ENCODE measurements at places on chromosomes 3 and 15. TPM values are rescaled to one million over a fixed set of nuclear protein-coding genes. Genes with fewer than 3 reads are reported as not detected.

- H3K27ac ChIP-seq: no peak overlapping the region
- H3K27me3 ChIP-seq: peaks cover 47% of the 10 kb centered on the region
- peaks cover 8% of the 10 kb centered on the region for H3K4me1 ChIP-seq
Measured at GRCh38 chr15:74830868-74831267, 4.4 kb downstream of the CPLX3 start.

- no peak overlapping the region for H3K27ac ChIP-seq
- H3K4me3 ChIP-seq: no peak overlapping the region
- DNase-seq: no peak
- no peaks in the 10 kb centered on the region for H3K27me3 ChIP-seq
- H3K4me1 ChIP-seq: peaks cover 6% of the 10 kb centered on the region
Measured at GRCh38 chr3:161054860-161055604, 50.1 kb downstream of the B3GALNT1 start.

DNA sequence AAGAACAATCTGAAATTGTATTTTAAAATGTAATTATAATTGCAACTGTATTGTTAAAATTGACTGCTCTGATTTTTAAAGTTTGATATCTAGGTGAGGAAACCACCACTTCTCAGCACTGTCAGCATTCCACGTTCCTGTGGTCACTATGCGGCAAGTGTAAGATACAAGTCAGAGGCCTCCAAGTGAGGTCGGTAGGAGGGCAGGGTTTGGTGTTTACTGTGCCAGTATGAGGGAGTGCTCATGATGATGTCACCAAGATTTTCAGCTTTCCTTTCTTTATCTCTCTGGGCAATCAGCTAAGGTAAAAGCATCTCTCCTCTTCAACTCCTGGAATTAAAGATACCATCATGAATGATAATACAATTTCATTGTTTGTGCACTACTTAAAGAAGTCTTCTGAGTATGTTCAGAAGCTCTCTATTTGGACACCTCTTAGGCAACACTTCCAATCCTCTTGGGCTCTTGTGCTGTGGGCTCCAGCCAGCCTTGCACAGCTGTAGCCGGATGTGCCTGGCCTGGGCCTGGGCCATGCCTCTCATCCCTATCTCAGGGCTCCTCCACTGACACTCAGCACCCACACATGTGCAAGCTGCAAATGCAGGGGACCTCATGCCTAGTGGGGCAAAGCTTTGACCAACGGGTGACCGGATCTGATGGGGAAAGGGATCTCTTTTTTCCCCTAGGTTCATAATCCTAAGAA, 42.9 kb downstream of the CCR3 start:
- H3K27me3 ChIP-seq: no peaks in the 10 kb centered on the region
- H3K27ac ChIP-seq: no peak overlapping the region
- no peaks in the 10 kb centered on the region for H3K4me1 ChIP-seq
- no peak for DNase-seq

DNA sequence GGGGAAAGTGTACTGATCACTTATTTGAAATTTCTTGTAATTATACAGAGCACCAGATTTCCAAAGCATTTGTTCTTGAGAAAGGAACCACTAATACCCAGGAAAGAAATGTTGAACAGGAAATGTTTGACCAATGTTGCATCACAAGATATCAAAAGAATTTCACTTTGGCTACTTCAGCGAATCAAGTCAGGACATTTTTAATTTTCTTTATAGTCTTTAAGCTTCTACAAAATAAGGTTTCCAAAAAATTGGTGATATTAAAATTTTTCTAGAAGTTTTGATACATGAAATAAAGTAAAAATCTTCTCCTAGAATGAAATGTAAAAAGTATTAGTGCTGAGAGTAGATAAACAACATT, 421.9 kb downstream of the MECOM start:
- H3K27me3 ChIP-seq: peaks cover 3% of the 10 kb centered on the region
- peaks cover 43% of the 10 kb centered on the region for H3K4me1 ChIP-seq
- no peaks in the 10 kb centered on the region for H3K36me3 ChIP-seq
- no peak overlapping the region for H3K27ac ChIP-seq
- H3K4me3 ChIP-seq: peak overlapping the region; percentile 71

- no peaks in the 10 kb centered on the region for H3K4me1 ChIP-seq
- no peaks in the 10 kb centered on the region for H3K36me3 ChIP-seq
- H3K27me3 ChIP-seq: no peaks in the 10 kb centered on the region
- no peak for DNase-seq
- H3K27ac ChIP-seq: no peak overlapping the region
Measured at GRCh38 chr3:117557464-117558090, 848.0 kb downstream of the TUSC7 start.

GRCh38 chr3:141129541-141130011, 78.4 kb downstream of the SPSB4 start:
- H3K36me3 ChIP-seq: peaks cover 25% of the 10 kb centered on the region
- H3K4me3 ChIP-seq: no peak overlapping the region
- peaks cover 20% of the 10 kb centered on the region for H3K4me1 ChIP-seq
- H3K27ac ChIP-seq: no peak overlapping the region
- no peak for DNase-seq

DNA sequence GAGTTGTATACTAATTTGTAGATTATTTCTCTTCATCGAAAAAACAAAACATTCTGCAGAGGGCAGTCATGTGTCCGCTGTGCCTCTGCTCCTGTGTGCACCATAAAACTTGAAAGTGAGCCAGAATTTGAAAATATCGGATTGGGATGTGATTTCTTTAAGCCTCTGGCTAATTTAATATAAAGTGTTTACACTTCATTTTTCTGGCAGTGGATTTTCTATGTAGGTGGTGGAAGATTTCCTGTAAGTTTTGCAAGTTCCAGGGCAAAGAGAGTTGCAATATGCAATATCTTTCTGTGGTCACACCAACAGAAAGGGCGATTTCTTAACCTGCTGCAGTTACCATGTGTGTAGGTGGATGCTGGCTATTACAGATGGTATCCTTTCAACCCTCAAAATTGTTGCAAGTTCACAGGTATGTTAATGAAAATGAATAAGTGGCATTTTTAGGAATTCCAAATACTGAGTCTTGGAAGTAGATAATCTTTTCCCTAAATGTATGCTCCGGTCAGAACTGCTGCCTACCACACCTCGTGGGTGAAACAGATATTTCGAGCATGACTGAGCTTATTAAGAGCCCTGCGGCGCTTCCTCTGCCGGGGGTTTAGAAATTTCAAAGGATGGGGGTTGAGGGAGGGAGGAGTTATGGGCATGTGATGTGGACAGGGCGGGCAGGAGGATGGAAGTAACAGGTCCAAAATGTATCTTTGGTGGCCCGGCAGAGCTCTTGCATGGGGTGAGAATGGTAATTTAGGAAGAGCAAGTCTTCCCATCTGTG, 134.0 kb downstream of the PGPEP1L start:
- no peaks in the 10 kb centered on the region for H3K36me3 ChIP-seq
- peak overlapping the region; percentile 1 for H3K27ac ChIP-seq
- DNase-seq: no peak
- H3K4me1 ChIP-seq: peaks cover 38% of the 10 kb centered on the region
- H3K4me3 ChIP-seq: peak overlapping the region; percentile 12

DNA sequence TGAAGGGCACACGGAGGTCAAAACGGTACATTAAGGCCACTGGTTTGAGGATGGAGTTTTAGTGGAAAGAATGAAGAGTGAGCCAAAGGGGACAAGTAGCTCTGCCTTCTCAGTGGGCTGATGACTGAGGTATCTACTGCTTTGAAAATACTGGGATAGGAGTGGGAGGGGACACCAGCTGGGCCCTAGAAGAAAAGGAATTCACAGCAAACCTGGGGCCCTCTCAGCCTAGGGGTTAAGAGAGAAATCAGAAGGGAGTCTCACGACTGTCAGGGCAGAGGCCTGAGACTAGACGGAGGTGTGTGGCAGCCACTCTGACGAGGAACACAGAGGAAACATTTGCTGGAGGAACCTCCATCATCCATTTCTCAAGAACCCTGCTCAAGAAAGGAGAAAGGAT, 75.1 kb downstream of the TNIK start:
- peaks cover 60% of the 10 kb centered on the region for H3K4me1 ChIP-seq
- H3K4me3 ChIP-seq: no peak overlapping the region
- no peaks in the 10 kb centered on the region for H3K27me3 ChIP-seq
- no peak for DNase-seq
- no peaks in the 10 kb centered on the region for H3K36me3 ChIP-seq

DNA sequence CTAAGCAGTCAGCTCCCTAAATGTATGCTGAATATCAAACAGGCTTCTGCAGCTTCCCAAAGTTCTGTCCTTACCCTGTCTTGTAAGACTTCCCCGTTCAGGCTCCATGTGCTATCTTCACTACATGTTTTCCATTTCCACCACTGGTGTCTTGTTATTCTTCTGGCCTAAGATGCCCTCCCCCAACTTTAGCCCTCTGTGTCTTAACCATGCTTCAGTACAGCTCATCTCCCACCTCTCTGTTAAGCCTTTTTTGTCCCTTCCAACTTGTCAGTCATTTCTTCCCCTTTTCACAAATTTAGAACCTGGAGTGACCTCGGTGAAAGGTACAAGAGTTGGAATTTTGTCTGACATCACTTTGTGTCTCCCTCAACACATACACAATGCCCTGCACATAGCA, 151.7 kb upstream of the TBL1XR1 start:
- H3K27me3 ChIP-seq: no peaks in the 10 kb centered on the region
- peaks cover 45% of the 10 kb centered on the region for H3K4me1 ChIP-seq
- H3K4me3 ChIP-seq: no peak overlapping the region
- no peaks in the 10 kb centered on the region for H3K36me3 ChIP-seq
- H3K27ac ChIP-seq: no peak overlapping the region
- no peak for DNase-seq

GOLGA6D gene
- not detected for total RNA-seq

ROBO2 gene
- 26.0 TPM for total RNA-seq

SCG3 gene
- total RNA-seq: 8.1 TPM

ZNF80 gene
- not detected for total RNA-seq

FOXL2NB gene
- total RNA-seq: not detected
